ENCODE measurements at places on chromosomes 5 and 9.

- DNase-seq: no peak
Measured at GRCh38 chr5:137113939-137114338, 385.2 kb downstream of the SPOCK1 start.

DNA sequence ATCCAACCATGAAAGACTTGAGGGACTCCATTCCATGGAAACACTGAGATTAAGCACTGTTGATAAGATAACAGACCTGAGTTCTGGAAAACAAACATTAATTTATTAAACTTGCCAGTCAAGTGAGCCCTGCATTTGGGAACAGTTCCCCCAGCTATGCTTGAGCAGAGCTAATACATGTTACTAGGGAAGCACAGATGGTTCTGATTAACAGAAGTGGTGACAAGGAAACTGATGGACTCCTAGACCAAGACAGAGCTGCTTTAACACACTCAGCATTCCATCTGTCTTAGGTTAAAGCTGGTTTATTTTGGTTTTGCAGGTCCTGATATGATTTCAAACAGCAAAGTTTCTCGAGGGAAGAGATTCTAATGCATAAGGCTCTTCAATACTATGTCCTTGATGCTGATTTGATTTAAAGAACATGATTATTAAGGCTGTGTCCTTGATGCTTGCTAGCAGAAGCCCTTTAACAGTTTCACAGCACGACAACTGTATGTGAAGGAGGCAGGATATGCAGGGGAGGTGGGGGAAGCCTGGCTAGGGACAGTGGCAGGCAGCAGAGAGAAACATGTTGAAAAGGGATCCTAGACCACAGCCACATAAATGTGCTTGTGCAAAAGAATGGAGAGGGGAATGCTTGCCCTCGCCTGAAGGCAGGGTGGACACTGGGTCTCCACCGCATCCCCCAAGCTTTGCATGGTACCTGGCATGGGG lies 66.2 kb downstream of the ACTBL2 start:
- no peak for DNase-seq

DNA sequence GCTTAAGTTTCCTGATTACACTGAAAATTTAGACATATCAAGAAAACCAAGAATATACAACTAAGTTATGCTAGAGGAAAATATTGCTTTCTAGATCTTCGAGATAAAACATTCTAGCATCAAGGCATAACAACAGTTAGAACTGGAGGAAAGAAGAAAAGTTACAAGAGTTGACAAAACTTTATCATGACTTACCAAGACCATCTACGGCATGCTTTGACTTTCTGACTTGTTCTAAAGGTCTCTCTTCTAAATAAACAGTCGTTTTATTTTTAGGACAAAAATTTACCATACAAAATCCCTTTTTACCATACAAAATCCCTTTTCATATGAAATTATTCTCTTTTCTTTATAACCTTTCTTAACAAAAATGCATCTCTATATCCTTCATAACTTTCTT lies 1110.1 kb upstream of the CDH10 start:
- DNase-seq: no peak

DNA sequence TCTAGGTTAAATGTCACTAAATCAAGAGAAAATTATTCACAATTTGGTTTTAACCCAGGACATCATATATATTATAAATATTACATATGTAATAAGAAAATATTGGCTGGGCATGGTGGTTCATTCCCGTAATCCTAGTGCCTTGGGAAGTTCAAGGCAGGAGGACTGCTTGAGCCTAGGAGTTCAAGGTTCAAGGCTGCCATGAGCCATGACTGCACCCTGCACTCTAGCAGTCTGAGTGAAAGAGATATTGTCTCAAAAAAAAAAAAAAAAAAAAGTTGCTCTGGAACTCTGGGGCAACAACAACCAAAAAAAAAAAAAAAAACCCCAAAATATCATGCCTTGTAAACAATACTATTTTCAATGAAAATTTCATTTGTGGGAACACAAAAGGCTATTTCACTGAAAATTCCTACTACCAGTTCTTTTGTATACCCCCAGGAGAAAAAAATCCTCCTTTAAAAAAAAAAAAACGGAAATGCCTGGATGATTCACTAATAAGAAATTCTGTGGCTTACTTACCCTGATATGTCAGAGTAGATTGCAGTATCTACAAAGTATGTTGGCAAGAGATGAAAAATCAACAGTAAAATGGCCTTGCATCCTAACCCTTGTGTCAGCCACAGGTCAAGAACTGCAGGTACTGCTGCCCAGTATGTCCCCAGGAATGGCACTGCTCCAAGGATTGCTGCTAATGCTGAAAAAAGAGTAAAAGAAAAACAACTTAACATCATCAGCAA lies 22.6 kb upstream of the CTNNAL1 start:
- no peak for DNase-seq

DNA sequence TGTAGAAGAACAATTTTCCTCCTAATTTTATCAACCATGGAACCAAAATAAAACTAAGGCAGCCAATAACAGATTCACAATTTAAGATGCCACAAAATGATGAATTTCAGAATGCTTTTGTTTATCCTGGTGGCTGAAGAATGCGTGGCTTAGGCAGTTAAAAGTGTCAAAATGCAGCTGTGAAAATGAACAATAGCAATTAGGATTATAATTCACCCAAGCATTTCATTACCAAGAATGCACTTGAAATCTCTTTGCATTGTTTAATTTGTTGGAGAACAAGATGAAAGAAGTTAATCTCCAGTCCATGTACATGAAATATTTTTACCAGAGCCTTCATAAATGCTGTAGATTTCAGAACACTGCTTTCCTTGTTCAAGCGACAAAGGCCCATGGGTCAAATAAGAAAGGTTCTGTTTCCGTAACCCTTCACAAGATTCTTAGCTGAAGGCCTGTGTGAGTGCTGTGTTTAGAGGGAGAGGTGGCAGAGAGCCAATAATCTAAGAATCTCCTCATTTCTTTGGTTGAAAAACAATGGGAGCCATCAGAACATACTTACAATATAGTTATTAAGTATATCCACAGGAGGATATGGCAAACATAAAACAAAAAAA lies 39.3 kb downstream of the CLINT1 start:
- DNase-seq: no peak

- DNase-seq: no peak
Measured at GRCh38 chr5:146944764-146945616, 66.4 kb upstream of the PPP2R2B start.

GRCh38 chr9:82334286-82334685 lies 345.7 kb downstream of the SPATA31D1 start:
- DNase-seq: no peak
